NCI-H2029 treated with DMSO at 0.1 percent for 48 hours (cell line): ENCODE measurements at places on chromosomes 1 and 21.

DNA sequence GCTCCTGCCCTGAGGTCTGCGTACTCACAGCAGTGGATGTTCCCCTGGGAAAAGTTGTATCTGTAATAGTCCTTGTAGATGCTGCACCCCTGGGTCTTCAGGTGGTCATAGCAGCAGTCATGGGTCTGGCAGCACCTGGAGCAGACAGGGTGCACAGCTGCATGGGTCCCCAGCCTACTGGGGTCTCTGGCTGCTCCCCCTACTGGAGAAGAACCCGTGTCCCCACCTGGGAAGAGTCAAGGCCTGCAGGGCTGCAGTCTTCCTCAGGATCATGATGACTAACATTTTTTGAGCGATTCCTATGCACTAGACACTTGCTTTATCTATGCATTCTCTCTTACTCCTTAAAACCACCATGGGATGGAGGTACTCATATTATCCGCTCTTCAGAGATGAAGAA lies 3.9 kb downstream of the PLA2G2D start:
- DNase-seq = no peak

GRCh38 chr1:200866521-200866920 lies 6.3 kb upstream of the GPR25 start:
- DNase-seq = no peak

DNA sequence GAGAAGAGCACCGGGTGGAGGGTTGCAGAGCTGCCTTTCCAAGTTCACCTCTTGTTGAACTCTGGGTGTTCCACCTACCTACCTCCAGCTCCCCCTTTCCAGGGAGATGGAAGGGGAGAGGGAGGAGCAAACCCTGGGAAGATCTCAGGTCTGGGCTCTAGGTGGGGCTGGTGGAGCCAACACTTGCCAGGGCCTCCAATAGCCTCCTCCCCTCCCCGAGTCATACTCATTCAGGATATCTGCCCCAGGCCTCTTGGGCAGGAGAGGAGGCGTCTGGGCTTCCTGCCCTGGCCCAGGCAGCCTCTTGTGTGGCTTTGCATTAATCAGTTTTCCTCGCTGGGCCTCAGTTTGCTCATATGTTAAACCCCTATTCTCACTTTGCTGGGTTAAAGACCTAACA lies 13.4 kb downstream of the RAP1GAP start:
- peak; percentile 14 for DNase-seq

GRCh38 chr1:243525085-243525487 lies 269.2 kb downstream of the SDCCAG8 start:
- DNase-seq = no peak

- DNase-seq = no peak
Observed at GRCh38 chr1:230851291-230851691, 17.0 kb downstream of the C1orf198 start.

- DNase-seq = no peak
Observed at GRCh38 chr1:9235096-9235459, 504 bp downstream of the H6PD start.

GRCh38 chr1:77383236-77383635 lies 101.4 kb downstream of the AK5 start:
- DNase-seq = no peak

GRCh38 chr1:78334952-78335351 lies 155.8 kb upstream of the PTGFR start:
- DNase-seq = no peak
